CD14-positive monocyte (primary cell): ENCODE measurements at places on chromosomes 11 and 22.

GRCh38 chr11:112082729-112083128 lies 3.8 kb downstream of the TIMM8B start:
- DNase-seq, result no peak

- no peak for DNase-seq
Measured at GRCh38 chr11:123018702-123019101, 37.1 kb upstream of the BSX start.

GRCh38 chr11:110691926-110692325 lies 20.3 kb downstream of the ARHGAP20 start:
- DNase-seq, result no peak

DNA sequence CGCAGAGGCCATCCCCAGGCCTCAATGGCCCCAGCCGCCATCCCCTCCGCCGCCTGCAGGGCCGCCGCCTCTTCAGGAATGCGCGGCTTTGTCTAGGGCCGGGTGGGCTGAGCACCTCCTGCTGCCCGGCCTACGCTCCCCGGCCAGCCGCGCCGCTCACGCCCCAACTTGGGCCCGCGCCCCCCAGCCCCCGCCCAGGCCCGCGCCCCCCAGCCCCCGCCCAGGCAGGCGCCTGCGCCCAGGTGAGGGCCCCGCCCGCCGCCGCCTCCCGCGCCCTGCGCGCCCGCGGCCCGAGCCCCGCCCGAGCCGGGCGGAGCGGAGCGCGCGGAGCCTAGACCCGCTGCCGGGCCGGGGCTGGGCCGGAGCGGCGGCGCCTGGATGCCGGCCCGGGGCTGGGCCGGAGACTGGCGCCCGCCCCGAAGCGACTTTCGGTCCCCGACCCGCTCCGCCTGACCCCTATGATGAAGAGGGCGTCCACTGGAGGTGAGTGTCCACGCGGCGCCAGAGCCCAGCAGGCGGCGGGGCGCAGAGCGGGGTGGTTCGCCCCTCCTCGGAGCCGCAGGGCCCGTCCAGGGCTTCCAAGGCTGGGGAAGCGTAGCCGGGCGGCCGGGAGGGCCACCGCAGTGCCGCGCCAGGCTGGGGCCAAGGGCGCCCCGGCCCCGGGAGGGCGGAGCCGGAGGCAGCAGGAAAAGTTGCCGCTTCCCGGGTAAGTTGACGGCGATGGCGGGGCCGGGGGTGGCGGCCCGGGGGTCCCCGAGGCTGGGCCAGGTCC lies 34.3 kb upstream of the PRODH start:
- DNase-seq, result no peak

DNA sequence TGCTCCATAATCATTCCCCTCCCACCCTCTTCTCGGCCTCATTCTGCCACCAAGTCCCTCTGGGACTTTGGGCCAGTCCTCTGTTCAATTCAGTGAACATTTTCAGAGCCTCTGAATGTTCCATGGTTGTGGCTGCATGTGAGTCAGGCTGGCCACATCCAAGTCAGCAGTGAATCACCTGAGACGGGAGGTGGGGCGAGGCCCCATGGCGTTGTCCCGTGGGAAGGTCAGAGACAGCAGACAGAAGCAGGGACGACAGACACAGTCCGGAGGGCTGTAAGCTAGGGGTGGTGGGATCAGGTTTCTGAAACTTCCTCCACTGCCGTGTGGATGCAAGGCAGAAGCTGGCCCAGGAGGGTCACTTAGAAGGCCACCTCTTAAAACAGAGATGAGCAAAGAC lies 324.8 kb downstream of the MN1 start:
- no peak for DNase-seq
